Caco-2 (cell line): ENCODE measurements at places on chromosomes 5 and 9.

DNA sequence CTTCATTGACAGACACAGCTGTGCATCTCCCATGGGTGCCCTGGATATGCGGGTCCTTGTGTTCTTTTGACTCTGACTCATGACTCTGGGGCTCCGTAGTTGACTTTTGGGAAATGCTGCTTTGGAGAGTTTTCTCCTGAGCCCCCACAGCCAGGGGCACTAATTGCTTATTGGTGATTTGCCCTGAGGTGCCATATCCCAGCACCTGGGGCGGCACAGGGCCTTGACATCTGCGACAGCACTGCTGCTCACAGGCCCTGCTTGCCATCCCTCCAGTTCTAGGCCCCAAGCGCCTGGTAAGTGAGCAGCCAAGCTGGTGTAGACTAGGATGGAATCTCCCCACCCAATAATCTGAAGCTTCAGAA, 75.1 kb downstream of the AMBP start:
- no peak for DNase-seq

GRCh38 chr5:136194576-136194975, 1.6 kb upstream of the SMIM32 start:
- DNase-seq: no peak

DNA sequence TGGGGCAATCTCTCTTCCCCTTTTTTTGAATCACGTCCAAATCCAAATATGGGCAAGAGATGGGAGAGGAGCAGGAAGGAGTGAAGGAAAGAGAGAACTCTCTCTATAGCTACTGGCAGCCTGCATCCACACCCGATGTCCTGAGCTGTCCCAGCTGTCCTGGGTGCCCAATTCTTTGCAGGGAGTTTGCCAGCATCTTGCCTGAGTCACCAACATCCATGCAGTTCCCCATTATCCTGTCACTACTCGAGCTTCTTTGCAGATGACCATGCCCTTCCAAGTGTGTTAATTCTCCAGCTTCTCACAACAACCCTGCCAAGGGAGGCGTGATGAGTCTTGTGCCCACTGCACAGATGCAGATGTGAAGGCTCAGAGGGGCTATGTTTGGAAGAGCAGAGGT, 127.1 kb downstream of the NSG2 start:
- no peak for DNase-seq

DNA sequence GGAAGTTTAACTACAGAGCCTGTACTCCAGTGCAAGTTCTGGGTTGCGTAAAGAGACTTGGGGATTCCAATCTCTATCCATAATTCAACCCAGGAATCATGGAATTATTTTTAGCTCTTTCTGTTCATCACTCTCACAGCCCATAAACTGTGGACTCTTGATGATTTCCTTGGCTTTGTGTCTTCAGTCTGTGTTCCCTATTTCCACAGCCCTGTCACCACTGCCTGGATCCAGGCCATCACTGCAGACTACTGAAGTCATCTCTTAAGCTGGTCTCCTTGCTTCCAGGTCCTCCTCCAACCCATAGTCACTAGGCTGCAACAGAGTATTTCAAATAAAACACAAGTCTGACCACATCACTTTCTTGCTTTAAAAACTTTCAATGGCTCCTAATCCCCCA, 211.7 kb downstream of the PLK2 start:
- DNase-seq: no peak

DNA sequence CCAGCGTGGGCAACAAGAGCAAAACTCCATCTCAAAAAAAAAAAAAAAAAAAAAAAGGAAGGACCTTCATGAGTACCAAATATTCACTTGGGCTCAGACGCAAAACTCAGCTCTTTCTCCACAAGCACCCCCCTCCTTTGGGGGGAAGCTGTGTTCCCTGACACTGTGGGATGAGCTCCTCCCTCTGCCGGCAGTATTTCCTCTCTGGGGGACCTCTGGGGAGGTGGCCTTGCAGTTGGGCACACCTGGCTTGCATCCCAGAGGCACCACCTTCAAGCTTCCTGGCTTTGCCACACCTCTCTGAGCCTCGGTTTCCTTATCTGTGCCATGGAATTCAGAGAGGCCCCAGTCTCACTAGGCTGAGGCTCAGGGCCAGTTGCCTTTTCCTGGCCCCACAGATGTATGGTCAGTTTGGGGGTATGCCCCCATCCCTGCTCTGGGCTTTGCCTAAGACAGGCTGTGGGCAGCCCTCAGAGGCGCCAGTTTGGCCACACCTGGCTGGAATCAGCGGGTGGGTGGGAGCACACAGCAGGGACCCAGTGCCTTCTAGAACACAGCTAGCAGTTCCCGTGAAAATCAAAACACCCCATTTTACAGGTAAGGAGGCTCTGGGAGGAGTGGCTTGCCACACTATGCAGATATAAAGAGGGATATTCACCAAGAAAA, 157.5 kb upstream of the IER5L start:
- no peak for DNase-seq

DNA sequence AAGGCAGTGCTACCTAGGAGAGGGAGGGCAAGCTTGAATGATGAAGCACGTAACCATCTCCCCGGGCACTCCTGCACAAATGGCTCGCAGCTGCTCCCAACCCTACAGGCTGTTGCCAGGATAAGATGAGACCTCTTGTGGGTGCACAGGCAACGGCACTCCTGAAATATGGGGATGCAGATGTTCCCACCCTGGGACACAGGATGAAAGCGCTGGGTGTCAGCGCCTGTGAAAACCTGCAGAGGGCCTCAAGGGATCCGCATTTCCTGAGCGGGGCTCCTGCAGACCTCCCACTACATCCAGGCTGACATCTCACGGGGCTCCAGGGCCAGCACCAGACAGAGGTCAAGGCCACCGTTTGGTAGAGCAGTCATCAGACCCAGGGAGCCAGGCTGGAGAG, 60.7 kb downstream of the SMIM23 start:
- DNase-seq: no peak

GRCh38 chr9:109604131-109604530, 106.0 kb upstream of the PTPN3 start:
- no peak for DNase-seq

- DNase-seq: no peak
These were observed 52.2 kb downstream of the ZCCHC7 start for GRCh38 chr9:37172557-37172956.

DNA sequence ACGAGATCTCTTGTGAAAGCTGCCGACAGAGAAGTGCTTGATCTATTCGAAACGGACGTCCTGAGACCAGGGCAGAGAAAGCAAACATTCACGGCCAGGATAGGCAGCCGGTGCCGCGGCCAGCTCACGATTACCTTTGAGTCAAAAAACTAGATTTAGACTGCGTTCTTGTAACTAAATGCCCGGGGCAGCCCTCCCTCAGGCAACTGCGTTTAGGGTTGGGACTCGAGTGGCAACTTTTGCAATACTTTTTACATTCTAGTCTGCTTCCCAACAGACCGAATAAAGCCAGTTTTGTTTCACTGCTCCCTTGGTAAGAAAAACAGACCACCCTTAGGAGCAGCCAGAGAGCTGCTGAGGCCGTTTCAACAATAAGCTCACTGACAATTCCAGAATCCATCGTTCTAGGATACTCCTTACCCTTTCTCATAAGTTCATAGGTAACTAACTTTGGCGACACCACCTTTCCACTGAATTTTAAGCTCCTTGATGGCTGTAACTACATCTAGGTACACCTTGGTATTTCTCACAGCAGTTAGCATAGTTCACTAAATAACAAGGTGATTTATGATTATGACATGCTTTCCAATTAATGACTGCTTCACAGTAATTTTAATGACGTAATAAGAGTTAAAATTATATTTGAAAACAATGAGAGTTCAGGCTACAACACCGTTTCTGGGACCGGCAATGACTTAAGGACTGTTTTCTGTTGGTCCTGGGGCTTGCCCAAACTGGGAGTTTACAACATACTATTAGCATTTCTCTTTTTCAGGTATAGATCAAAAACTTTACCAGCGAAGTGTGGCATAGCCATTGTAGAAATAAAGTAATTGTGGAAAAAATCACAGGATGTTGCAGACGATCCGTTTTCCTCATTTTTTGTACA, 899 bp upstream of the RAPGEF6 start:
- no peak for DNase-seq

GRCh38 chr9:134514503-134514902, 127.1 kb upstream of the COL5A1 start:
- no peak for DNase-seq

DNA sequence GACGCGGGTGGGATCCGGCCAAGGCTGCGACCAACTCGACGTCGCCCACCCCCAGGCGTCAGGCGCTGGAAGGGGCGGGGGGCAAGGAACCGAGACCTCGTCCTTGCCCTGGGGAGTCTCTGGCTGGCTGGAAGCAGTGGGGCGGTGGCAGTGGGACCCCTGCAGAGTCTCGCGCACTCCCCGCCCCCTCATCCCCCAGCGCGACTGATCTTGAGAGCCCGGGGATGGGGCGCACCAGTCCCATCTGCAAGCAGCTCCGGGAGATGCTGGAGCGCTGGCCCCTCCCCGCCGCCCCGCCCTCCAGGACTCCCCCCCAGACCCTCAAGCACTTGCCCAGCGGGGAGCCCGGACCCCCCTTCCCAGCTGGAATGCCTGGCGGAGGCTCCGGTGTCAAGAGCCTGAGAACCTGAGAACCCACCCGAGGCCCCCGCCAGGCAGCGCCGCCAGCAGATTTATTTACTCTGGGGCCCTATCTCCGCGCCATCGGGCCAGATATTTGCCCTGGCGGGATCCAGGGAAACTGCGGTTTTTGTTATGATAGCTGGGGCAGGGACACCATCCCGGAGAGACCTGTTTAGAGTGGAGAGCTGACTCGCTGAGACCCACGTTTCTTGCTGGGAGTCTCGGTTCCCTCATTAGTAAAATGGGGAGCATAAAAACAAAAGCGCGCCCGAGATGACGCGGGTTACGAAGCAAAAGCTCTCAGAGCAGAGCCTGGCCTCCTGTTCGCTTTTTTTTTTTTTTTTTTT, 1.2 kb downstream of the PRRT1B start:
- DNase-seq: peak; percentile 68

DNA sequence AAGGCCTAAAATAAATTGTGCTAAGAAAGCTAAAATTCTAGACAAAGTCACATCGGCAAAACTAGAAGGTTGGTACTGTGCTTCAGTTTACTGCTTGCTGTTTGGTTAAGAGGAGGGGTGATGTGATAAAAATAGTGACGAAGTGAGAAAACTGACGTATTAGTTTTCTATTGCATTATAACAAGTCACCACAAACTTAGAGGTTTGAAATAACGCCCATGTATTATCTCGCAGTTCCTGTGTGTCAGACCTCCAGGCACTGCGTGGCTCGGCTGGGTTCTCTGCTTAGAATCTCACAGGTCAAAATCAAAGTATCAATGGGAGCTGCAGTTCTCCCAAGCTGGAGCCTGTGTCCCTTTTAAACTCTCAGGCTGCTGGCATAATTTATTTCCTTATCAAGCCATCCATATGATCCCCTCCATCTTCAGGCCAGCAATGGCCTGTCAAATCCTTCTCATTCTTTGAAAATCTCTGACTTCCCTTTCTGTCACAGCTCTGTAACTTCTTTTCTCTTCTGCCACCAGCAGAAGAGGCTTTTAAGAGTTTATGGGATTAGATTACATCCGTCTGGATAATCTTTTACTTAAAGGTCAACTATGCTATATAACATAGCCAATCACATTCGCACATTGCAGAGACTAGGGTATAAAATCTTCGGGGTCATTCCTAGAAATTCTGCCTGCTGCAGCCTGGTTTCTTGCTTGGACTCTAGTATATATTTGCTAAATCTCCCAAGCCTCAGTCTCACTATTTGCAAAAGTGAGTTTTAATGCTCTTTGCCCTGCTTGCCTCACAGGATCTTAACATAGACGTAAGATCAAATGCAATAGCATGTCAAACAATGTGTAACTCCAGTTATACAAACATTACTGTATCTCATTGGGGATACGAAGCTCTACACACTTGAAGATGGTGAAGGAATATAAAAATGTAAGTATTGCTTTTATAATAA, 104.0 kb upstream of the CDKN2B start:
- DNase-seq: no peak

- DNase-seq: peak; percentile 30
These were observed 57.9 kb downstream of the MACROH2A1 start for GRCh38 chr5:135341016-135341666.

DNA sequence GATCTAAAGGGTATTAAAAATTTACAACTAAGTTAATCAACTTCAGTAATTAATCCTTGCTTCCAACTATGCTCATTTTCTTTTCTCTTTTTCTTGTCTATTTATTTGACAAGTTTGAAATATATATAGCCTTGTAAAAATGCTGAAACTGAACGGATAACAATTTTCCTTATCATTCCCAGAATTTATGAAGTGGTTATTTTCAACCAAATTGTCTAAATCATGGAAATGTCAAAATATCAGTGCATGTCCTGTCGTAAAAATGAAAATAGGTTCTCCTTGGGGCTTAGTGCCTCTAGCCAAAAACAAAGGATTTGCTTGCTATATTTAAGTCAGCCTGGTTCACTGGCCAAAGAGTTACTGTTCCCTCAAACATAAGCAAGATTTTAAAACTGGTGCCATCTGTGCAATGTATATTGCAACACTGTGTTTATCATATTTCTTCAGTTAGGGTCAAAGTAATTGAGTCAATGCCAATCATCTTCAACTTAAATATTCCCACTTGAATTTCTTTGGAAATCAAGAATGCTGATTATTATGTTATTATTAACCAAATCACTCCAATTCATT, 798.3 kb downstream of the MAT2B start:
- DNase-seq: no peak

GRCh38 chr9:18786196-18786595, 246.8 kb downstream of the SAXO1 start:
- no peak for DNase-seq

GRCh38 chr5:34509392-34509791, 146.7 kb upstream of the RAI14 start:
- no peak for DNase-seq

GRCh38 chr5:15031180-15031579, 159.6 kb upstream of the ANKH start:
- DNase-seq: no peak

GRCh38 chr9:84229191-84229590, 111.4 kb downstream of the SLC28A3 start:
- no peak for DNase-seq

- no peak for DNase-seq
These were observed 10.6 kb downstream of the NDFIP1 start for GRCh38 chr5:142119051-142119625.
